ENCODE measurements at places on chromosomes 16 and 17. TPM values are rescaled to one million over a fixed set of nuclear protein-coding genes. Genes with fewer than 3 reads are reported as not detected.

Gene HID1
- polyA plus RNA-seq = 6.6 TPM

DNA sequence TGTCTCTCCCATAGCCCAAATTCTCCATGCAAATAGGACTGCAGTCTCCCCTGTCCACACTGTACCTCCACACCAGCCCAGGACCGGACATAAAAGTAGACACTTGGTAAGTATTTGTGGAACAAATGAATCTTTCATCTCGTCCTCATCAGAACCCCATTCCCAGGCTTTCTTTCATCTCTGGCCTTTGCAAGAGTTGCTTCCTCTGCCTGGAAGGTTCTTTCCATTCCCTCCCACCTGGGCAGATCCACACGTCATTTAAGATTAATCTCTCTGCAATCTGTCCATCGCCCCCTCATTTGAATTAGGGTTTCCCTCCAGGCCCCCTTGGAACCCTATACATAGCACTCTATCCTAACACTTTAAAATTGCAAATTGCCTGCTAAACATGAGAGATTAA is 3.9 kb upstream of the NXPH3 start:
- H3K27ac ChIP-seq = no peak overlapping the region
- no peak for DNase-seq
- peaks cover 76% of the 10 kb centered on the region for H3K27me3 ChIP-seq
- no peak overlapping the region for H3K4me3 ChIP-seq
- no peaks in the 10 kb centered on the region for H3K36me3 ChIP-seq
- peaks cover 41% of the 10 kb centered on the region for H3K4me1 ChIP-seq

GRCh38 chr17:70230850-70231640 is 61.7 kb downstream of the KCNJ2 start:
- H3K27ac ChIP-seq = no peak overlapping the region
- no peaks in the 10 kb centered on the region for H3K27me3 ChIP-seq
- no peak for DNase-seq
- H3K4me1 ChIP-seq = no peaks in the 10 kb centered on the region

- H3K27me3 ChIP-seq = no peaks in the 10 kb centered on the region
- DNase-seq = peak; percentile 5
Measured at GRCh38 chr17:51508048-51508447, 247.7 kb downstream of the UTP18 start.

- H3K27me3 ChIP-seq = peaks cover 3% of the 10 kb centered on the region
- peaks cover 14% of the 10 kb centered on the region for H3K4me1 ChIP-seq
- DNase-seq = no peak
Measured at GRCh38 chr17:8337802-8338752, 1.6 kb upstream of the ODF4 start.

DNA sequence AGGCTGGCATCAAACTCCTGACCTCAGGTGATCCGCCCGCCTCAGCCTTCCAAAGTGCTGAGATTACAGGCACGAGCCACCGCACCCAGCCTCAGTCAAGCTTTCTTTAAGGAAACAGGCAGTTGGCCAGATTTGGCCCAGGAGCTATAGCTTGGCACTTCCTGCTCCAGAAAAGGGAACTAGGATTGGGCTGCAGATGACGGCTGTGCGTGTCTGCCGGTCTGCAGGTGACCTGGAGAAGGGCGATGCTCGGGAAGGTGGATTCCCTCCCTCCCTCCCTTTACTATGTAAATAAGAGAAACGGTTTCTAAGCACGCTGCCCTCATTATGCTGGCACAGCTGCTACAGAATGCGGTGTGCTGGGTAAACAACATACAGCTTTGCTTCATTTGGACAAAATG is 215.9 kb downstream of the RPTOR start:
- DNase-seq = no peak
- H3K27me3 ChIP-seq = no peaks in the 10 kb centered on the region
- H3K4me1 ChIP-seq = peaks cover 7% of the 10 kb centered on the region

Measured in muscle of leg (tissue), 16 donors.